ENCODE measurements at places on chromosomes 16 and 17.

DNA sequence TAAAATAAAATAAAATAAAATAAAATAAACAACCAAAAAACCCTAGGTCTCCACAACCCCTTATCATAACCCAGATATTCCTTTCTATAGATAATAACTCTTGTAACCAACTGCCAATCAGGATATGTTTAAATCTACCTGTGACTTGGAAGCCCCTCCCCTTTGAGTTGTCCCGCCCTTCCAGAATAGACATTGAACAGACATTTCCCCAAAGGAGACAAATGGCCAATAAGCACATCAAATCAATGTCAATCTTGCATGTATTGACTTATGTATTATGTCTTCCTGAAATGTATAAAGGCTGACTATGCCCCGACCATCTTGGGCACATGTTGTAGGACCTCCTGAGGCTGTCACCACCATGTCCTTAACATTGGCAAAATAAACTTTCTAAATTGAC is 1.5 kb upstream of the MAPK7 start:
- no peak for DNase-seq

- no peak for DNase-seq
These were observed 5.5 kb downstream of the MFSD6L start for GRCh38 chr17:8793649-8794048.

GRCh38 chr17:66143657-66144282 is 48.2 kb downstream of the CEP112 start:
- no peak for DNase-seq

- no peak for DNase-seq
These were observed 139.3 kb downstream of the CDH11 start for GRCh38 chr16:64982581-64982980.

- no peak for DNase-seq
These were observed 11.8 kb downstream of the RFFL start for GRCh38 chr17:35051579-35052240.

- no peak for DNase-seq
These were observed 74.6 kb downstream of the SOCS1 start for GRCh38 chr16:11181242-11181898.

GRCh38 chr16:11217651-11218603 is 38.1 kb downstream of the SOCS1 start:
- DNase-seq, result no peak

DNA sequence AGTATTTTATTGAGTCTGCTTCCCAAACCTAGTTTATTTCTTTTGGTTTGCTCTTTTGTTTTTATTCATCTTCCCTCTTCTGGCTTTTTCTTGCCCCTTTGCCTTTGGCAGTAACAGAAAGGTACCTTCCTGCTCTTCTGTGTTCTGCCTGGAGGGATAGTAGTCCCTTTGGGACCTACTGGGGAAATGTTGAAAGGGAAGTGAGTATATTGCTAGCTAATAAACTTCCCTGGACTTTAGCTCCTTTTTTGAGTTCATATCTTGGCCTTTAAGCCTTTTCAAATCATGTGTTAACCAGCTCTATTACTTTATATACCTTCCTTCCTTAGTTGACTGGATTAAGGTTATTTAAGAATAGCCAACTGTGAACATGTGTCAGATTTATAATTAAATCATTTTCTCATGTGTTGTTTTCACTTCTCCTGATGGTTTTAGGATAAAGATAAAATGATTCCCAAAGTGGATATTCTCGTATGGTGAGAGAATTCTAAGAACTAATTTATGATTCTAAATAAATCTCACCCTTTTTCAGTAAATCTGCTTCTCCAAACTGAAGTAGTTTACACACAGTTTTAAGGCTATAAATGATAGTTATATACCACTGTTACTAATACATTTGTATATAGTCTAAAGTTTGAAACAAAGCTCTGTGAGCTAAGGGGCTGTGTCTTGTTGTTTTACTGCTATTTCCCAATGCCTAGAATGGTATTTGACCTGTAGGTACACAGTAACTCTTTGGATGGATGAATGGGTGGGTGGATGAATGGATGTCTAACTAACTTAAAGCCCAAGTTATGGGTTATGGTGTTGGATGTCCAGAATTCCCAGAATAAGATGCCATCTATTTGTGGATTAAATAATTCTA is 45.7 kb downstream of the OMG start:
- no peak for DNase-seq

DNA sequence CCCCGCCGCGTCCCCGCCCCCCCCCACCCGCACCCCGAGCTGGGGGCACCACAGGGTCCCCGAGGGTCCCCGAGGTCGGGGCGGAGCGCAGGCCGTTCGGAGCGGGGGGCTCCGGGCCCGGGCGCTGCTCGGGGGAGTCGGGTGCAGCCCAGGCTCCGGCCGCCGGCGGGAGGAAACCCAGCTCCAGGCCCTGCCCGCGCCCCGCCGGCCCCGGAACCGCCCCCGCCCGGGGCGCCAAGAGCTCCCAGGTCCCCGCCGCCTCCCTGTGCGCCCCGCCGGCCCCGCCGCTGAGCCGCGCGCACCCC is 33.2 kb upstream of the RPH3AL start:
- no peak for DNase-seq

DNA sequence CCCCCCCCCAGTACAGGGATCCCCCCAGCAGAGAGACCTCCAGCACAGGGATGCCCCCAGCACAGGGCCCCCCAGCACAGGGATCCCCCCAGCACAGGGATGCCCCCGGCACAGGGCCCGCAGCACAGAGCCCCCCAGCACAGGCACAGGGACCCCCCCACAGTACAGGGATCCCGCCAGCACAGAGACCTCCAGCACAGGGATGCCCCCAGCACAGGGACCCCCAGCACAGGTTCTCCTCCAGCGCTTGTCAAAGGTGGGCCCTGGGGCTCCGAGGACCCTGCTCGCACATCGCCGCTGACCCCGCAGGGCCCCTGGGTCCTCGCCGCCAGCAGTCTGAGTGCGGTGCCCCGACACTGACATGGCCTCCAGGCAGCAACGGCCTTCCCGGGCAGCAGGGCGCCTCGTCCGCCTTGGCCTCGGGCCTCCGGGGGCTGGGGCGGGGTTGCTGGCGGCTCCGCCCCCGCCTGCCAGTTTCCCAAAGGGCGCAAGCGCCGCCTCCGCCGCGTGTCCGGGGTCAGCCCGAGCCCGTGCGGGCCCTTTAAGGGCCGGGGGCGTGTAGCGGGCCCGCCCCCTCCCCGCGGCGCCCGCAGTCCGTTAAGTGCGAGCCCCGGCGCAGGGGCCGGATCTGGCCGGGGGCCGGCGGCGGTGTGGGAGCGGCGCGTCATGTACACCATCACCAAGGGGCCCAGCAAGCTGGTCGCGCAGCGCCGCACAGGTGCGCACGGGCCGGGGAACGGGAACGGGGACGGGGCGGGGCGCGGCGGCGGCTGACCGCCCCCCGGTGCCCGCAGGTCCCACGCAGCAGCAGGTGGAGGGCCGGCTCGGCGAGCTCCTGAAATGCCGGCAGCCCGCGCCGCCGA is at the start of gene MCRIP2:
Gene MCRIP2, plus strand, starts transcription at position 503 of the 863 bp plus-strand sequence. Its CDS starts 164 bp downstream, at position 667.
- peak; percentile 55 for DNase-seq
